Activated naive CD4-positive, alpha-beta T cell treated with anti-CD3 and anti-CD28 coated beads, Interleukin-2, amount 50 U/mL, for 16 hours (primary cell): ENCODE measurements at places on chromosomes 1 and 21.

DNA sequence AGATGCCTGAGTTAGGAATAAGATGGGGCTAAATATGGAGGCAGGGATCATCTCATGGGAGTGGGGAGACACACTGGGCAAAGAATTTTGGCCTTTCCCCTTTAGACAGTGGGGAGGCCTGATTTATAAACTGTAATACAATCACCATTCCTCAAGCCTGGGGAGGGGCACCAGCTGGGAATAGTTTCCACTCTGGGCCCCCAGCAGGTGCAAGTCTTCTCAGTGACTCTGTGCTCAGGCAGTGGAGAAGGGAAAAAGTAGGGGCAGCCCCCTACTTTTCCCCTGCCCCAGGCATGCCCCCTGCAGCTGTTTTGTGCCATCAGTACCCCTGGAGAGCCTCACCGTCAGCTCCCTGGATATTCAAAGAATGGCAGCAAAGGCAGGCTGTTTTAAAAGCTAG is 19.1 kb downstream of the COA7 start:
- no peak for DNase-seq

GRCh38 chr1:7572654-7573152 is 198.4 kb upstream of the VAMP3 start:
- DNase-seq: no peak

- DNase-seq: no peak
These were observed 245.0 kb upstream of the OLFM3 start for GRCh38 chr1:102241431-102242338.

DNA sequence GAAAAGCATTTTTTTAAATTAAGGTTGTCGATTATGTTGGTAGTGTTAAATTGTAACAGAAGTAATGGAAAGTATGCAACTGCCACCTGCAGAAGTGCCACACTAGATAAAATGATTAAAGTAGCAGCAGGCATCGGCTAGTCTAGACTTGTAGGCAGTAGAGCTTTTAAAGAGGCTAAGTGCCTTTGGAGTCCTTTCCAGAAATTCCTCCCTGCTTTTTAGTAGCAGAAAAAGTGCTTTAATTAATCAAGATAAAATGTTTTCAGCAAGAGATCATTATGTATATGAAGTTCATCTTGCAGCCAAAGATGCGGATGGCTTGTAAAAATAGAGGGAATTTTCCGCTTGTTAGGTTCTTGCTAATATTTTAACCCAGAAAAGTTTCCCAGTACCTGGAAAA is 87.1 kb upstream of the LRRC8D start:
- DNase-seq: no peak

DNA sequence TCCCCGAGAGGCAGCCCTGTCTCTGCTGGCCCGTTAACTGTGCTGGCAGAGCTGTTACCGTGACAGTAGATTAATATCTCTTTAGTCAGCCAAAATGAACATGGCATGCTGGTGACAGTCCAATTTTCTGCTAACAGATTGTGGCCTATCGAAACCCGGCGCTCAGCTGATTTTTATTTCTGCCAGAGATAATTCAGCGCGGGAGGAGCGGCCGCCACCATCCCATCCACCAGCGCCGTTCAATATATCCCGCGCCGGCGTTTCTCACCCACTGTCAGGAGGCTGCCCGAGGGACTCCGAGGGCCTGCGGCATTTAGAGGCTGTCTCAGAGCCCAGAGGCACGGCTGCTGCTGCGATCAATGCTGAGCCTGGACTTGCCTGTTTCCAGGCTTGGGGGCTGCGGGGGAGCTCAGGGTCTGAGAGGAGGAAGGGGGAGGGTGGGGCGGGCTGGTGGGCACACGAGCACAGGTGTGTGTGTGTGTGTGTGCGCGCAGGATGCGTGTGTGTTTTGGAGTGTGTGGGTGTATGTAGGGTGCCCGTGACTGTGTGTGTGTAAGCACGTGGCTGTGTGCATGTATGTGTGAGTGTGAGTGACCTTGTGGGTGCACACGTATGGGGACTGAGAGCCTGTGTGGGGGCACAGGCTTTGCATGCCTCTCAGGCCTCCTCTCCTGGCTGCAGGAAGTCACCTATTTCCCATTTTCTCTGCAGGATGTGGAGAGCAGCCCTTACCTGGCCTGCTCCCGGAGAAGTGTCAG is 109.7 kb upstream of the ACTRT2 start:
- DNase-seq: no peak

DNA sequence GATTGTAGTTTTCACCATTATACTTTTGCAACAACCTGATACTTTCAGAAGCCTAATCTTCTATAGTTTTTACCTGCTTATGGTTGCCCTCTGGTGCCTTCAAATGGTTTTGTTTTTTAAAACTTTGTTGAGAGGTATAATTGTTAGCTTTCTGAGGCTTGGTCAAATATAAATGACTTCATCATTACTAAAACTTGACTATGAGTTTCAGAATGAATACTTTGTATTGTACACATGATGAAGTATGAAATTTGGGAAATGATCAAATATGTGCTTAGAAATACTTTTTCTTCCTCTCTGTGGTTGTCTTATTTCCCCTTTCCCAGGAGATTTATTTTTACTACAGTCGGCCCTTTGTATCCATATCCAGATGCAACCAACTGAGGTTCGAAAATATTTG is 151.8 kb upstream of the B3GALT2 start:
- DNase-seq: no peak

DNA sequence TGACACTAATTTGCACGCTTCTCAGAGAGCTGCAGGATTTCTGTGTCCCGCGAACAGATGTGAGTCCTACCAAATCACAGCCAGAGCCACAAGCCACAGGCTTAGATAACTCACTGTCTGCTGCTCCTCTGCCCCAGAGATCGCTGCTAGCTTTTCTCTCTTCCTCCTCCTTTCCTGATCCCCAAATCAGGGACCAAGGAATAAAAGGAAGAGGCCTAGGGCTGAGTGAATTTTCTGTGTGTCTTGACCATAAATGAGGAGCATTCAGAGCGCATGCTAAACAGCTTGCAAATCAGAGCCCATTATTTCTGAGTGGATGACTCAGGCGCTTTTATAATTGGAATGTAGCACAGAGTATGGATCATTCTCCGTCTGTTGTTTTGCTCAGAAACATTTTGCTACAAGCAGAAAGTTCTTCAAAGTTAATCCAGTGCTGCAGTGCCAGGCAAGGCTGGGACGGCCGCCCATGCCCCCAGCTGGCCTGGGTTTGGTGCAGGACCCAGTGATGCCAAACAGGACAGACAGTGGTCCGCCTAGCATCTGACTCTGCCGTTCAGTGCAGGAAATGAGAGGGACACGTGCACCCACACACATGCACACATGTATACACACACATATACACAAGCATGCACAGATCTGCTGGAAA is 38.2 kb downstream of the KCNAB2 start:
- DNase-seq: no peak

DNA sequence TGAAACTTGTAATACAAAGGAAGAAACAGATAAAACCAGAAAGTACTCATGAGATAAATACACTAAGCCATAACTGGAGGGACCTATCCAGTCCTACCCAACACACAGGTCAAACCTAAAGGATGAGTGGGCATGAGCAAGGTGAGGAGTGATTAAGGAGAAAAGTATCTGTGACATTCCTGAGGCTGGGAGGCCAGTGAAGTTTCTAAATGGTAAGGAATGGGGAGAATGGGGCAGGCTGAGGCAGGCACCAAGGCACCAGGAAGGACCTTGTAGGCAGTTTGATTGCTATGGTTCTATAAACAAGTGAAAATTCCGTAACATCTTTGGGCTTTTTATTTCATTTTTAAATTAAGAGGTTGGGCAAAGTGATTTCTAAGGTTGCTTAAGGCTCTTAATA is 10.4 kb downstream of the DDX59 start:
- DNase-seq: no peak

DNA sequence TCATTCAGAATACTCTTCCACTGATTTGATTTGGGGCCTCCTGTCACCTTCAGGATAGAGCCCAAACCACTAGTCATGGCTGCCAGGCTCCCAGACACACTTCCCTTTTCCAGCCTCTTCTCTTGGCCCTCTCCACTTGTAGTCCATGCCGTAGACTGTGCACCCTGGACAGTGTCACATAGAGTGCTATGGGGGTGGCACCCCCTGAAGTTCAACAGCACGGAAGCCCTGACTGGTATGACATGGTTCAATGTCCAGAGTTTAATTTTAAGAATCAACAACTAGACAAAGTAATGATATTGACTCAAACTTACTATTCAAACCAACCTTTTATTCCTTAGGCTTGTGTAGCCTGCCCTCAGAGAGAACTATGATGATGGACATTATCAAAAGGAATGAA is 22.3 kb downstream of the FMO2 start:
- no peak for DNase-seq

DNA sequence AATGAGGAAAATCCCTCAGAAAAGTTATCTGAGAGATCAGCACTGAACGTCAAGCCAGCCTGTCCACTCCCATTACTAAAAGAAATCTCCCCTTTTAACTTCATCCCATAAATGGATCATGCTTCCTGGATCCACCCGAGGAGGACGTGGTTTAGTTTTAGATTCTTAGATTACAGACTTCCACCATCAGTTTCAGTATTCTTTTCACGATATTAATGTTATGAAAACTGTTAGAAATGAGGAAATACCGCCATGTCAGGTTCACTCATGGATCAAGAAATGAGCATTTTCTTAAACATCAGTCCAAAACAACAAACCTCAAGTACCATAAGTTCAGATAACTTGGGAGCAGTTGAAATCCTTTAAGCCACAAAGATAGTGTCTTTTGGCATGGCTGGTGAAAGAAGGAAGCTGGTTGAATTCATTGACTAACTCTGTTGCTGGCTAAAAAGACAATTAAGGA is 49.8 kb downstream of the NFIA start:
- DNase-seq: no peak

- peak; percentile 81 for DNase-seq
These were observed 4.5 kb downstream of the KCNJ9 start for GRCh38 chr1:160085686-160086455.

GRCh38 chr1:174314433-174314832 is 133.3 kb upstream of the GPR52 start:
- no peak for DNase-seq

DNA sequence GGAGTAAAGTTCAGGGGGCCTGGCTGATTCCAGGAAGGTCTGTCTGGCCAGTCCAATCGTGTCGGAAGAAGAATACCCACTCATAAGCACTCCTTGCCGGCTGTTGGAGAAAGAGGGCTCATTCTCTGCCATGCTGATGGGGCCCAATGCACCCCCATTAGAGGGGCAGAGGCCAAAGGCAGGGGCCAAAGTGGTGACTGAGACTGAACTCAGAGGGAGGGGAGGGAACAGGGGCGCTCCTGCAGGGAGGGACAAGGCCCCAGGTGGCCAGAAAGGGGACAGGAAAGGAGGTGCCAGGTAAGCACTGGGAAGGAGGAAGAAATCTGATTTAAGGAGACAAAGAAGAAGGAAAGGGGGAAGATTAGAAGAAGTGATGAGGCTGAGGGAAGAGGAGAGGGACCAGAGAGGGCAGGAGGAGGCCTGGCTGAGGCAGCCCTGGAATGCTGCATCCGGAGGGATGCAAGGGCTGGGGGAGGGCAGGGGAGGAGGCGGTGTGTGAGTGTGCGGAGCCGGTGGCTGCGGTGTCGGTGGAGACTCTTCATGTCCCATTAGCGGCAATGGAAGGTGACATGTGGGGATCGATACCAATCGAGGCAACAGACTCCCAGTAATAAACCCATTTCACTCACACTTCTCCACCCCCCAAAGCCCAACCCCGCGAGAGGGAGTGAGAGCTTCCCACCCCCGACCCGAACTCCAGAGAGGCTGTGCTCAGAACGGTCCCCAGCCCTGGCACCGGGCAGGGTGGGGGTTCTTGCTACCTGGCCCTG is 12.0 kb upstream of the ETV3L start:
- DNase-seq: no peak

GRCh38 chr1:42949312-42950115 is 9.2 kb downstream of the SLC2A1 start:
- DNase-seq: no peak

- DNase-seq: no peak
These were observed 35.6 kb upstream of the ERG start for GRCh38 chr21:38533887-38534286.

DNA sequence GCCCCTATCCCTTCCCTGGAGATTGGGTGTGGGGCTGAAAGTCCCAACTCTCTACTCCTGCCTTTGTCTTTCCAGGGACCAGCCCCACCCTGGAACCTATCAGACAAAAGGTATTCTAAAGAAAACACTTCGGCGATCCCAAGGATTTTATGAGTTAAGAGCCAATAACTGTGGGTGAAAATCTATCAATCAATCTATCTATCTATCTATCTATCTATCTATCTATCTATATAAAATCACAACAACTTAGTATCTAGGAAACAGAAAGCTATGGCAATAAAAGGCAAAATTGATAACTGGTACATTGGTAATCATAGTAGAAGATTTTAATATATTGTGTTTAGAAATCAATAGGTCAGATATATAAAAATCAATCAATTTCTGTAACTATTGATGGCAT is 22.9 kb downstream of the TRIM11 start:
- DNase-seq: no peak

GRCh38 chr1:30345491-30346130 is 377.8 kb downstream of the MATN1 start:
- no peak for DNase-seq

DNA sequence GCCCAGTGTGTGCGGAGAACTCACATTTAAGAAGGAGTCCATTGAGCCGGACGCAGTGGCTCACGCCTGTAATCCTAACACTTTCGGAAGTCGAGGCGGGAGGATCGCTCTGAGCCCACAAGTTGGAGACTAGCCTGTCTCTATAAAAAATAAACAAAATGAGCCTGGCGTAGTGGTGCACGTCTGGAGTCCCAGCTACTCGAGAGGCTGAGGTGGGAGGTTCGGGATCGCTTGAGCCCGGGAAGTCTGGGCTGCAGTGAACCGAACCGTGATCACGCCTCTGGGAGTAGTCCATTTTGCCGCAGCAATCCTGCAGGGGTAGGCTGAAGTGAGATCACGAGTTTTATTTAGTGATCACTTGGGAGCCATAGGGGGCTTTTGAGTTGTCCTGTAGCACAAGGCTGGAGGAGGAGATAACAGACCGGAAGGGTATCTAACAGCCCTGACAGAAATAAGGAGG is 497 bp upstream of the FUCA1 start:
- no peak for DNase-seq

- no peak for DNase-seq
These were observed 54.1 kb downstream of the CD46 start for GRCh38 chr1:207805841-207806421.

GRCh38 chr1:186671136-186671825 is 8.9 kb downstream of the PTGS2 start:
- DNase-seq: no peak

GRCh38 chr1:182635871-182636270 is 31.7 kb upstream of the RGS16 start:
- DNase-seq: no peak

GRCh38 chr21:46509741-46510502 is 51.2 kb downstream of the DIP2A start:
- no peak for DNase-seq

DNA sequence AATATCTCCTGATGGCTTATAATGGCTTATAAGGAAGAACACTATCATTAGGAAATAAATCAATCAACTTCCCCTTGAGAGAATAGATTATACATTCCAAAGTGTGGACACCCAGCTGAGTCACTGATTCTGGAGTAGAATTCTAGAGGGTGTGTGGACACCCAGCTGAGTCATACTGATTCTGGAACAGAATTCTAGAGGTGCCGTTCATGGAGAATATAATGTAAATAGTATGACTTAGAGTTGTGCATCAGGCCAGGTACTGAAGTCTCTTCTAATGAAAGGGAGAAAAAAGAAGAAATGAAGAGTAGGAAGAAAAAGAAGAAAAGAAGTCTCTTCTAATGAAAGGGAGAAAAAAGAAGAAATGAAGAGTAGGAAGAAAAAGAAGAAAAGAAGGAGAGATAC is 2.4 kb upstream of the USP33 start:
- no peak for DNase-seq

GRCh38 chr21:41235201-41235600 is 67.2 kb downstream of the BACE2 start:
- no peak for DNase-seq
